ENCODE measurements at places on chromosomes 7 and 10.

GRCh38 chr7:133040178-133040577, 41.7 kb downstream of the CHCHD3 start:
- DNase-seq: no peak

- DNase-seq: no peak
Measured at GRCh38 chr10:23406409-23406808, 32.5 kb upstream of the OTUD1 start.

- DNase-seq: no peak
Measured at GRCh38 chr10:100531761-100532160, 2.1 kb upstream of the NDUFB8 start.

- no peak for DNase-seq
Measured at GRCh38 chr10:44352316-44353127, 32.4 kb downstream of the CXCL12 start.

DNA sequence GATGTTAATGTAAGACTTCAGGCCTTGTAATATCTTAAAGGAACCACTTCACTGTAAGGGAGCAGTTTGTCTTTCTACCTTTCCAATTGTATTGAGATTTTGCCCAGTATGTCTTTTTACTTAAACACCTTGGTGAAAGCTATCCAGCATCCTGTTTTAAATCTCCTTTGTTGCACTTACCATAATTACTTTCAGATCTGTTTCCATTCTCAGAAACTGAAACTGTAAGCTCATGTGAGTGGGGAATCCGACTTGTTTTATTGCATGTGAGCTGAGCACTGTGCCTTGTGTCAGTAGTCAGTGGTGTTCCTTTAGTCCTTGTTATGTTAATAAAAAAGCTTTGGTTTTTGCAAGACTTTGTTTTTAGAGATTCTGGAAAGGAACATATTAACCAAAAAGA, 42.2 kb downstream of the BMPR1A start:
- DNase-seq: no peak

- no peak for DNase-seq
Measured at GRCh38 chr10:130003787-130004613, 39.9 kb upstream of the EBF3 start.

GRCh38 chr10:128978211-128978610, 488.8 kb upstream of the MGMT start:
- no peak for DNase-seq

DNA sequence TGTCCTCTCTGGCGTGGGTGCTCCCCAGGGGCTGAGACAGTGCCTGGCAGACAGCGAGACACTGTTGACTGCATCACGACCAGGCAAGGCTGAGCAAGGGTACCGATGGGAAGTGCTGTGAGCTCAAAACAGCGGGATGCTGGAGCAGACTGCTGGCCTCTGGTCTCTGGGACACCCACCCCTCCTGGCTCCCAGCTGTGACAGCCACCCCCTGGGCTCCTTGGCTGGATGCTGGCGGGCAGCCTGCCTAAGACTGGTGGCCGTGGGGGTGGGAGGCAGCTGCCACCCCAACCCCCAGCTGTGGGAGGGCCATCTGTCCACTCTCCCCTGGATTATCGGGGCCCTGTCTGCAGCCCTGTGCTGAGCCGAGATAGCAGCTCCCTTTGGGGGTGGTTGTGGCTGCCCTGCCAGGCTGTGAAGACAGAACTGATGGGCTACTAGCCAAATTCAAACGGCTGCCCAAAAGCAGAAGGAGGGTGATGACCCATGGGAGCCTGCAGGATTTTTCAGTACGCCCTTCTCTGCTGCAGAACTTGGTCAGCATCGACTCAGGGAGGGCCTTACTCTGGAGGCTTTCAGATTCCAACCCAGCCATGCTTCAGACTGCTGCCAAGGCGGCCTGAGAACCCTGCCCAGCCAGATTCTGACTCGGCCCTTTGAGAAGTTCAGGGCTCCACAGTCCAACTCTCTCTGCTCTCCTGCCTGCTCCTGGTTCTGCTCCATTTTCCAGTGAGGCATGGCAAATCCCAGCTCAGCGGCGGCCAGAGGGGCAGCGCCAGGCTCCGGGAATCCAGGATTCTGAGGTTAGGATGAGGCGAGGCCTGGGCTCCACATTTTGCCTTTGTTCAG, 125.3 kb downstream of the NEURL1 start:
- no peak for DNase-seq

DNA sequence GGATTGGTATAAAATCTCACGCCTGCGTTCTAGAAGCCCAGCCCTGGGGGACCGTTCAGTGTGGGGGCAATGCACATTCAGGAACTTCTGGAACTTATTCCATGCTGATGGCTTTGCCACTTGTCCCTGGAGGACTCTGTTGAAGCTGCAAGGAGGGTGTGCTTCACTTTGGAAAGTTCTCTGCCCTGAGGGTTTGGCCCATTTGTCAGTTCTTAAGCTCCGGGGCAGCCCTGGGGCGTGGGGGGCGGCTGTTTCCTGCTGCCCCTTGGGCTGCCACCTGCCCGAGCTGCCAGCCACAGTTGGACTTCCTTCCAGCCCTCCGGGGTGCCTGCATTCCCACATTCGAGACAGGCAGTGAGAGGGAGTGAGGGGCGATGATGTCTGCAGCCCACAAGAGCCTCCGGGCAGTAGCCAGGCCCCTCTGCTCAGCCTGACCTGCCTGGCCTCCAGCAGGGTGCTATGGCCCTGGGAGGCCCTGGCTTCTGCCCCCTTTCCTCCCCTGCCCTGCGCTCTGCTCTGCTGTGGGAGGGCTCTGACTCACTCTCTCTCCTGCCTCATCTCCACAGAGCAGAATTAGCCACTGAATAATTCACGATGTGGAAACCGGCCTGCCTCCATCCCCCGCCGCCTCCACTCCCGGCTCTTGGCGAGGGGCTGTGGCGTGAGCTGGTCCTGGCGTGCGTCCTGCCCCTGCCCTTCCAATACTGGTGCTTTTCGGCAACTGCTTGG, 1.9 kb downstream of the TTYH3 start:
- peak; percentile 40 for DNase-seq

GRCh38 chr10:78196964-78197363, 163.3 kb downstream of the RPS24 start:
- DNase-seq: no peak

DNA sequence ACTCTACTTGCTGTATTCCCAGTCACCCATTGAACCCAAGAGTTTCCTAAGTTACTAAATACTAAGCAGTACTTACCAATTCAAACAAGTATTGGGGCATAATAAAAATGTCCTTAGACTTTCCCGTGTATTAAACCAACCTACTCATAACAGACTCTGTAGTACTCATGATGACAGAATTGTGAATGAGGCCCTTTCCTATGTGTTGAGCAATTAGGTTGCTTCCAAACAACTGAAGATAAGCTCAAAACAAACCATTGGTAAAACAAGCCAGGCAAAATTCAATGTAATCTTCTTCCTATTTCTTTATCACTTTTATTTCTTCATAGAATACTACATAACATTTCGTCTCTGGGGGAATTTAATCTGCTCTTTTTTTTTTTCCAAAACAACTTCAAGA, 106.5 kb upstream of the ANK3 start:
- DNase-seq: no peak

DNA sequence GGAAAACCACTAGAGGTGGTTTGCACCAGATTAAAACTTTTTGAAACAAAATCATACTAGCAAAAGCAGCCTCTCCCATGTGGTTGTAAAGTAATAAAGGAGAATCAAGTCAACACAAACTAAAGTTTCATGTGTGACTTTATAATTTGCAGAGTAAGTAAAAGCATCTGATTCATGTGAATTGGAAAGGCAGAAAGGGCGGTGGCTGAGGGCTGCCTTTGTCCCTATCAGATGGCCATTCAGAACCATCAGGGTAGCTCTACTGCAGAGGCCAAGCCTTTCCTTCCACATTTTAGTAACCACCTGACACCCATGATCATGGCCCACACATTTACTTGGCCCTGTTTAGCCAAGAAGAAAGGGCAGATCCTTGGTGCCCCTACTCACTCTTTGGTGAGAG, 15.7 kb downstream of the WNT16 start:
- DNase-seq: no peak

GRCh38 chr10:992467-992866, 4.2 kb downstream of the GTPBP4 start:
- no peak for DNase-seq

GRCh38 chr10:80786322-80786721, 248.6 kb downstream of the SH2D4B start:
- DNase-seq: no peak

DNA sequence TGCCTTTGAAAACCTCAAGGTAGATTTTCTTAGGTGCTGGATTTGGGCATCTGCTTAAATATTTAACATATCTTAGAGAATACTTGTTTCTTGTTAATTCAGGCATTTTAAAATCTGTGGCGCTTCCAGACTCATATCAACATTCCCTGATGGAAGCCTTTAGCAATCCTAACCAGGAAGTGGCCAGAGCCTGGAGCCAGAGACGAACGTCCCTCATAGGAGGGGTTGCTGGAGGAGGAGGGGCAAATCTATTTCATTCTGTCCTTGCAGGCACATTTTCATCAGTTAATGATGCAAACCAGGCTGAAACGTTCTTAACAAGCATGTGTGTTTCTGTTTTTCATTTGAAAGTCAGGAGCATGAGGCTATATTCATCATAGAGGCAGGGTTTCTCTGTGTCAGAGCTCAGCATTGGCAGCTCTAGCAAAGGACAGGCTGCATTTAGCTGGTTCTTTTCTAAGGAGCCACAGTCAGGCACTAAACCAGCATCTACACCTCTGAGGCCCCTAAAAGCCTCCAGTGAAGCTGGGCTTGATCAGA, 17.8 kb upstream of the IFIT2 start:
- DNase-seq: no peak

DNA sequence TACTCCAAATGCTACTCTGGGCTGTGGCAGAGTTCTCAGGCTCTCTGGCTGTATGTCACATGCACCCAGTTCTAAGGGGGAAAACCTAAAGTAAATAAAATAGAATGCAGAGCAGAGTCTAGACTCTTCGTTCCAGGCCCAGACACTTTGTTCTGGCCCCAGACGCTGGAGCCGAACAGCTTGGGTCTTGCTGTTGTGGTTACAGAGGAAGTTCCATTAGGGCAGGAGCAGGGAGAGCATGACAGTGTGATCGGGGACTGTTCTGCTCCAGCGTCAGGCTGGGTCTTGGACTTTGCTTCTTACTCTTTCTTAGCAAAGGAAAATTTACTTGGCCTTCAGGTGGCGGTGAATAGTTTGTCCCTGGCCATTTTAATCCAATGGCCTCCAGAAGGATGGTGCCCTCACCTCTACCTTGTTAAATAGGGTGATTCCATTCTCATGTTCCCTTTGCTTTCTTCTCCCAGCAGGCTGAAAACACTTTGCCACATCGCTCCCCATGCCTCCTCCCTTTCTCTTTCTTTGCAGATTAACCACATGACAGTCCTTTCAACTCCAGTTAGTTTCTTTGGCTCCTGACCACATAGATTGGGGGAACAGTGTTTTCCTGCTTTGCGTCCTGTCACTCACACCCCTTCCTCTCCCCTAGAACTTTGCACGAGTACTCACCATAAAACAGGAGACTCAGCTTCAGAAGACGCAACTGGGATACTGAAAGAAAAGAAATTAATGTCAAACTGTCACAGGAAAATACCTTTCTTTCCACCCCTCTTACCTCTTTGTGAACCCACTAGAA, 730.8 kb downstream of the SUGCT start:
- DNase-seq: no peak

- no peak for DNase-seq
Measured at GRCh38 chr7:106039486-106040060, 72.5 kb downstream of the SYPL1 start.
